GM19239 (cell line): ENCODE measurements at places on chromosomes 13 and 19.

DNA sequence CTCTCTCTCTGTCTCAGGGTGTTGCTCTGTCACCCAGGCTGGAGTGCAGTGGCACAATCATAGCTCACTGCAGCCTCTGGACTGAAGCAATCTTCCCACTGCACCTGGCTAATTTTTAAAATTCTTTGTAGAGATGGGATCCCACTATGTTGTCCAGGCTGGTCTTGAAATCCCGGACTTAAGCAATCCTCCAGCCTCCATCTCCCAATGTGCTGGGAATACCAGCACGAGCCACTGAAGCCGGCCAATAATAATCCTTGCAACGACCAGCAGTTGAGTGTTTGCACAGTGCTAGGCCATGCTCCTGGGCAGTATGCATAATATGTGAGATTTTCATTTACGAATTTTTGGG is 640 bp upstream of the EPOR start:
- DNase-seq = no peak

DNA sequence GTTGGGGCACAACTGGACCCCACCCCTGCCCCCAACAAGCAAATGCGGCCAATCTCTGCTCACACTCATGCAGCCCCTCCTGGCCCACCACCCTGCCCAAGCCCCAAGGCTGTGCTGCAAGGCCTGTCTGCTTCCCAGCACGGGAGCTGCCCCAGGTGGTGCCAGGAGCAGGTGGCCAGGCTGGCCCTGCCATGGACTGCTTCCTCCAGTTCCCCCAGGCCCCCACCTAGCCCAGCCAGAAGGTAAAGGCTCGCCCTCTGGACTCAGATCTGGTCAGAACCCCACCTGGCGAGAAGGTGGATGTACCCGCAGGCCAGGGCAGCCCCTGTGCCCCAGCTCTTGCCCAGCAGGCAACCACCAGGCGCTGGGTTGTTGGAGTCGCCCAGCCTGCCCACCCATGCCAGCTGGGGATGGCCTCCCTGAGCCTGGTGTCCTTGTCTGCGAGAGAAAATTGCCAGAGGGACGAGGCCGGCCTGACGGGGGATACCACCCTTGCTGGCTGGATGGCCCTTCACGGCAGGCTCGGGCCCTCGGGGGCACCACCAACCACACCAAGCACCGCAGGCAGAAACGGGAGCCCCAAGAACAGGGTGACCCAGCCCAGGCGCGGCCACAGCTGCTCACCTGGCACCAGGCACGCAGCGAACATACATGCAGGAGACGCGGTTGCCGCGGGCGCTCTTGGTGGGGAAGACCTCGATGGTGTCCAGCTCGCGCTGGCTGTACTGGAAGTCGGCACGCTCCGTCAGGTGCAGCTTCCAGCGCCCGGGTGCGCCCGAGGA is 4.5 kb downstream of the ABHD17A start:
- DNase-seq = no peak

DNA sequence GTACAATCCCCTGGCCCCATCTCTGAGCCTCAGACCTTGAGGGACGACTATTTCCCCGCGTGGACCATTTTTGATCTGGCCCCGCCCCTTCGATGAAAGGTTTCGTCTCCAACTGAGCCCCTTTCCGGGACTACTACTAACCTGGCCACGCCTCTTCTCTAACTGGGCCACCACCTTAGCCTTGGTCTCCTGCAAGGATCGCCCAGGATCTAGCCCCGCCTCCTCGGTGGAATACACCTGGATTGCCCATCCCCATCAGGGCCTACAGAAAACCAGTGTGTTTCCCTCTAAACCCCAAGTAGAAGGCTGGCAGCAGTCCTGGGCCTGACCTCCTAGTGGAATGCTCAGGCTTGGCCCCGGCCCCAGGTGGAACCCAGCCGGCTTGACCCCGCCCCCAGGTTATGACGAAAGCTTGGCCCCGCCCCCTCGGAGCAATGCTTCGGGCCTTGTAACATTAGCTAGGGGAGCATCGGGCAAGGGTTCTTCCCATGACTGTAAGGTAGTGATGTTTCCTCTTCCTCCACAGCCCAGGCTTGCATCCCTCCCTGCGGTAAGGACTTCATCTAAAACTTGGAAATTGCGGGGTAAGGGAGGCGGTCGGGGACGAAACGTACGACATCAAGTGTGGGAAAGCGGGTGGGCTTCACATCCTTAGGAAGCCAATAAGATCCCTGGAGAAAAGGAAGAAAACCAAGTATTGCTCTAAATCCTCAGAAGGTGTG is 9.1 kb downstream of the SPACA6 start:
- DNase-seq = no peak

GRCh38 chr13:81738364-81738763 is 1397.4 kb upstream of the SPRY2 start:
- DNase-seq = no peak

DNA sequence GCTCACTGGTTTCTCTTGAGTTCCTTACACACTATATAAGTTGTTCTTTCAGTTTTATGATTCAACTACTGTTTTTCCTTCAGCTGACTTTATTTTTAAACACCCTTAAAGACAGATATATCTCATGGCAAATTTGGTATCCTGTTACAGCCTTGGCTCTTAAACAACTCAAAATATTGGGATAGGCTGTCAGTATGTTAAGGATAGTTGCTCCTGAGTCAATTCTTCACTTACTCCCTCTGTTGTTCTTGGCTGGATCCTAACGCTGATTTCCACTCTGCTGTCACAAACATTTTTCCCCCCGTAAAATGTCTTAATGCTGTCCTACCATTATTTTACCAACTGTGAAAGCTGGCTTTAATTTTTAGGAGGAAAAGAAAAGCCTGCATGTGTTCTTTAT is 1.2 kb downstream of the KCNRG start:
- DNase-seq = no peak

DNA sequence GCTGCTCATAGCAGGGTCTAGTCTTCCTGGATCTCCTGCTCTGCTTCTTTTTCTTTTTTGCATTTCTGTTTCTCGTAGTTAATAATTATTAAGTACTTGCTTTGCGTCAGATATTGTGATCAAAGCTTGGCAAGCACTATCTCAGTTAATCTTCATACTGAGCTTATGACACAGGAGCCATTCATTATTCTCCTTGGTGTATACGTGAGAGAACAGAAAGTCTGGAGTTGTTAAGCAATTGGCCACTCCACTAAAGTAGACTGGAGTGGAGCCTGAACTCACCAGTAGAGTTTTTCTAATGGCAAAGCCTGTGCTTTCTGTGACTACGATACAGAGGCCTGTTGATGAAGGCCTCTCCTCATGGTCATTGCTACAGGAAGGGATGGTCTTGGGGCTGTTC is 285.9 kb downstream of the RFC3 start:
- no peak for DNase-seq

- no peak for DNase-seq
Observed at GRCh38 chr13:99601535-99601934, 100.3 kb downstream of the TM9SF2 start.

- DNase-seq = no peak
Observed at GRCh38 chr19:35278578-35279284, 3.6 kb upstream of the HAMP start.

GRCh38 chr13:50788551-50789210 is 54.8 kb downstream of the DLEU7 start:
- DNase-seq = no peak

- no peak for DNase-seq
Observed at GRCh38 chr19:51272183-51272810, 21.4 kb downstream of the SIGLECL1 start.

- DNase-seq = no peak
Observed at GRCh38 chr13:30158774-30159445, 148.4 kb downstream of the KATNAL1 start.

- no peak for DNase-seq
Observed at GRCh38 chr13:99352351-99353245, 45.4 kb upstream of the GPR183 start.

GRCh38 chr13:37806666-37807065 is 62.9 kb downstream of the TRPC4 start:
- DNase-seq = no peak

GRCh38 chr13:101013245-101013644 is 338.6 kb upstream of the TMTC4 start:
- DNase-seq = no peak
